LHCN-M2 (cell line): ENCODE measurements at places on chromosomes 7 and 10. TPM values are rescaled to one million over a fixed set of nuclear protein-coding genes. Genes with fewer than 3 reads are reported as not detected.

Gene AUTS2
- total RNA-seq = 3.0 and 4.6 TPM in 2 replicates

Gene KCND2
- total RNA-seq = 0.34 TPM in 1 of 2 replicates, not detected in the other

Gene TRPV5
- not detected in 2 replicates for total RNA-seq

Gene EN2
- 0.19 and 0.69 TPM in 2 replicates for total RNA-seq

Gene DOCK4
- 6.3 and 13.7 TPM in 2 replicates for total RNA-seq

Gene ANKRD7
- 1.5 and 3.6 TPM in 2 replicates for total RNA-seq

Gene TUBAL3
- not detected in 2 replicates for total RNA-seq

Gene CPA4
- 90.5 and 118 TPM in 2 replicates for total RNA-seq

Gene NUTM2D
- total RNA-seq = 0.90 and 1.4 TPM in 2 replicates

DNA sequence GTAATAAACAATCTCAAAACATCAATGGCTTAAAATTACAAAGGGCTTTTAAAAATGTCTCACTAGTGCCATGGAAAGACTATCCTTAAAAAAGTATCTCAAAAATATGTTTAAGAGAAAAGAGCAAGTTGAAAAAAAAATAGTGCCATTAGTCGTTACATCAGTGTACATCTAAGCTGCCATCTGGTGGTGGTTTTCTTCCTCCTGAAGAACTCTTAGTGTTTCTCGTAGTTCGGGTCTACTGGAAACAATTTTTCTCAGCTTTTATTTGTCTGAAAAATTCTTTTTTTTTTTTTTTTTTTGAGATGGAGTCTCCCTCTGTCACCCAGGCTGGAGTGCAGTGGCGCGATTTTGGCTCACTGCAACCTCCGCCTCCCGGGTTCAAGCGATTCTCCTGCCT is 5.9 kb upstream of the GARIN1A start:
- peak; percentile 25 for DNase-seq

DNA sequence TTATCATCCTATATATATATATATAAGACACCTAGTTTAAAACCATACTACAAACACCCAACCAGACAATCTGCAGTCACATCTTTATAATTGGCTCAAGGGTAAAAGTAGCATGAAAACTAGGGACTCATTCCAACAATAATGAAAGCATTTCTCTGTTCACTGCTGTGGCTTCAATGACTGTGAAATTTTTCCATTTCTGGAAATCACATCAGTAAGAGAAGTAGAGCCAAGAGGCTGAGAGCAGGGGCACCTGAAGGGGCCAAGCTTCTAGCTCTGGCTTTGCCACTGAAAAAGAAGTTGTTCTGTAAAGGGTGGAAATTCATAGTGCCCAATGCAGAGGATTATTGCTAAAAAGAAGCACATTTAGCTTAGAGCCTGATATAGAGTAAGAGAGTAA is 158.6 kb upstream of the GLI3 start:
- no peak for DNase-seq

- no peak for DNase-seq
Observed at GRCh38 chr10:77793831-77794230, 132.7 kb downstream of the DLG5 start.

DNA sequence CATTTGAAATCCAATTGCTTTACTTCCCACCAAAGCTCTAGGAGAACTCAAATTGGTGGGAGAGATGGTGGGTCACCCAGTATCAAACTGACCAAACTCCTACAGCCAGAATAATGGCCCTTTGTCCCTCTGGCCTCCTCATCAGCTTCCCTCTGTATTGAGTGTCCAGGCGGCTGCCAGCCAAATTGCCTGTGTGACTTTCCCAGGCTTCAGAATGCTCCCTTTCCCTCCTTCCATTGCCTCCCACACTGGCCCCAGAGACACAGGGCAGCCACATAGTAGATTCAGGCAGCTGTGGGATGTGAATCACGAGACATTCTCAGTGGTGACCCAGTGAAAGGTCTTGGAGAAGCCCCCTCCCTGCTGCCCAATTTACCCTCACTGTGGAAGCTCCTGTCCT is 12.7 kb upstream of the VDAC2 start:
- no peak for DNase-seq

DNA sequence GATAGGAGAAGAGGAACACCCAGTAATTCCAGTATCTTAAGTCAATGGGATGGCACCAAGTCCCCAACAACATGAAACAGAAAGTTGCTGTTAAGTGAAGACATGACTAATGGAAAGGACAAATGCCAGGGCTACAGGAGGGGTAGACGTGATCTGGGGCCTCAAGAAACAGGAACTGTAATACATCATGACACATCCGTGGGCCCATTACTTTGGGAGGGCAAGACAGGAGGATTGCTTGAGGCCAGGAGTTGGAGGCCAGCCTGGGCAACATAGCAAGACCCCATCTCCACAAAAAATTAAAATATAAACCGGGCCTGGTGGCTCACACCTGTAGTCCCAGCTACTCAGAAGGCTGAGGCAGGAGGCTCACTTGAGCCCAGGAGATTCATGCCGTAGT is 408.6 kb upstream of the PRKCQ start:
- DNase-seq = no peak

DNA sequence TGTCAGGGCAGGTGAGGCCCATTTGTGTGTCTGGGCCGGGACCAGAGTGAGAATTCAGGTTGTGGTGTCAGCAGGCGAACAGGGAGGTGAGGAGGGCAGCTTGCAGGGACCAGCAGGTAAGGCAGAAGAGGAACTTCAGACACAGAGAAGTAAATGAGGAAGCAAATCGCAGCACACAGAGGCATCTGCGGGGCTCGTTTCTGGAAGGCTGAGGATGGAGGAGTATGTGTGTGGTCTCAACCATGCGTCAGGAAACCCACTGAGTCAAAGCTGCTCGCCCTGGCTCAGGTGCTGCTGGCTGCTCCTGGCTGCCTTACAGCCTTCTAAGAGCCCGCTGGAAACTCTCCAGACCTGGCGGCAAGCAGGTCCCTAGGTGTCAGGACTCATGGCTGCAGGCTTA is 26.9 kb upstream of the PITRM1 start:
- DNase-seq = no peak

DNA sequence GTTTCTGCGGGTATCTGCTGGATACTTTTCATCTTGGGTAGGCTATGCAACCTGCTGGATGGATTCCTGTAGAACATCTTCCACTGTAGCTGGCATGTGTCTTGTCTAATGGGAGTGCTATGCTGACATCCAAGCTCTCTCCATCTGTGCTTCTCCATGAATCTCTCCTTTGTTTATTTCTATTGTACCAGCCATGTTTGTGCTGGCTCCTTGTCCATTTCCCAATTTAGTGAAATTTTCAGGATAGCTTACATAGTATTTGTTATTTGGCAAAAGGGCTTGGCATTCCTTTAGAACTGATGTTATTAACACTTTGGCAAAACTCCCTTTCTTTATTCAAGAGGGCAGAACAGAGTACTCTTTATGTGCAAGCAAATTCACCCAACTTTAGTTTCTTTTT is 198.0 kb downstream of the CSTF2T start:
- no peak for DNase-seq

GRCh38 chr10:27687743-27688142 is 57.9 kb downstream of the MKX start:
- no peak for DNase-seq

GRCh38 chr7:57685418-57685817 is 235.4 kb downstream of the ZNF716 start:
- DNase-seq = no peak

- DNase-seq = no peak
Observed at GRCh38 chr10:47165711-47166404, 134.1 kb upstream of the GDF10 start.

GRCh38 chr7:130505753-130506152 is 13.9 kb downstream of the MEST start:
- DNase-seq = no peak

DNA sequence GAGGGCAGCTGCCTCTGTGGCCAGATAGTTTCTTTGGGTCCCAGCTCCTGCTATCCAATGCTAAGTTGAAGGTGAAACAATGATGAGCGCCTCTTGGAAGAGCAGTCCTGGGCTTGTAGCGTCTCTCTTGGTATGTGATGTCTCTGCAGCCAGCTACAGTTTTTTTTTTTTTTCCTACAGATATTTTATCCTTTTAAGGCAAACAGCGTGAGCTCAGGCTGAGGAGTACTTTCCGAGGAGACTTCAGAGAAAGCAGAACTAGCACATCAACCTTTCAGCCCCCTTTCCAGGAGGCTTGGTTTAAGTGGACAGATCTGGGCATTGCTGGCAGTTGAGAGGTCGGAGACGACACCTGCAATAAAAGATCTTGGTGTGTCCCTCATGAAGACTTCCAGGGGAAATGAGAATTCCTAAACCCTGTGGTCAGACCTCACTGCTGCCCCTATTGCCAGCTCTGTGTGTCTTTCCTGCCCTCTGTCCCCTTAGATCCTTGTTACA is 9.1 kb downstream of the PRKG1 start:
- peak; percentile 23 for DNase-seq

DNA sequence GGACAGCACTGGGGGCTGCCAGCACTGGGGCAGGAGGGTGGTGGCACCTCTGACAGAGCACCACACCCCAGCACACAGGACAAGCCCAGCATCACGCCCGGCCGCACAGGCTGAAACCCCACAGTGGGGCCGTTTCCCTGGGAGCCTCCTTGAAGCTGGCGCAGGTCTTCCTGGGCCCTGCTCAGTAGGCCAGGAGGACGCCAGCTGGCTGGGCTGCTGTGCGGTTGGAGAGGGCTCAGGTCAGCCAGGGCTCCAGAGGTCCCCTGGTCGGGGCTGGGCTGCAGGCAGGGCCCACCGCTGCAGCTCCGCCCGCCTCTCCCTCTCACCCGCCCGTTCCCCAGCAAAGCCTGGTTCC is 137.3 kb downstream of the TCERG1L start:
- no peak for DNase-seq

GRCh38 chr7:1567896-1568510 is 1.8 kb downstream of the PSMG3 start:
- DNase-seq = peak; percentile 99

DNA sequence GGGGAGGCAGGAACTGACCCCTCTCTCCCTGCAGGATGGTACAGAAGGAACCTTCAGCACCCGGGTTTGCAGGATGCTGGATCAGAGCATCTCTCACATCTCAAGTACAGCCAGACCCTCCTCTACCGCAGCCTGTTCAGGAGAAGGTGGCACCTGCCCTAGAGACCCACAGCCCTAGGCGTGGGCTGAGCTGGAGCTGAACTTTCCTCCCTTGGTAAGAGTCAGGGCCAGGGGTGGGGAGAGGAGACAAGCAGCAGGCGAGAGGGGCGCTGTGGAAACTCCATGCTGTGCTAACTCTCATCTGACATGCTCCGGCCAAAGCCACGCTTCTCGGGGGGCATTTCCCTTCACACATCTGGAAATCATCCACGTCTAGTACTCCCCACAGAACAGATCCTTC is 154.4 kb downstream of the DIP2C start:
- no peak for DNase-seq

GRCh38 chr10:19877466-19878255 is 61.4 kb downstream of the PLXDC2 start:
- no peak for DNase-seq

GRCh38 chr7:28483908-28484605 is 71.7 kb downstream of the CREB5 start:
- DNase-seq = peak; percentile 56

GRCh38 chr10:49761201-49761788 is 828 bp downstream of the OGDHL start:
- no peak for DNase-seq

GRCh38 chr7:70156057-70156456 is 557.8 kb downstream of the AUTS2 start:
- DNase-seq = peak; percentile 41

DNA sequence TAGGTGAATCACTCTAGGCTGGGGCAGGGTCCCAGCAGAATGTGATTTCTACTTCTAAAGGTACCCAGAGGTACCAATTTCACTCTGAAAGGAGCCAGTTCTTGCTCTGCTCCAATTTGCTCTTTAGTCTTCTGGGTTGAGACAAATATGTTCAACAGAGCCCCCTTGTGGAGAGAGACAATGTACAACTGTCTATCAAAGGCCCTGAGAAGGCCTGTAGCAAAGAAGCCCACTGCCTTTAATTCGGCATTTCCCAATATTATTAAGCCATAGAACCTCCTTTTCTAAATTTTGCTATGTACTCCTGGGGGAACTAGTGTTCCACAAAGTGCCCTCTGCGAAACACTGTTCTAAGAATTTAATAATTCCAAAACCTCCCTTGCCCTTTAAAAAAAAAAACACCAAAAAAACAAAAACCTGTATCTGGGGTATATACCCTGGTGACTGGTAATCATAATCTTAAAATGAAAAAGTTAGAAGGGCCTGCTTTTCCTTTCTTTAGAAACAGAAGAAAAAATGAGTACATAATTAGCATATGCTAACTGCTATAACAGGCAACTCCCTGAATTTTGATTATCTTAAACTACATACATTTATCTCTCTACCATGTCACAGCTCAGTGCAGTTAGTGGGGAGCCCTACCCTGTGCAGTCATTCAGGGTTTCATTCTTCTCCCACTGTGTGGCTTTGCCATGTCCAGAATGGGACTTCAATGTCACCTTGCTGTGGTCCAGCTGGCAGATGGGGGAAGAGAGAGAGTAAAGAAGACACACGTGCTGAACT is 160.9 kb upstream of the BMPER start:
- peak; percentile 56 for DNase-seq

DNA sequence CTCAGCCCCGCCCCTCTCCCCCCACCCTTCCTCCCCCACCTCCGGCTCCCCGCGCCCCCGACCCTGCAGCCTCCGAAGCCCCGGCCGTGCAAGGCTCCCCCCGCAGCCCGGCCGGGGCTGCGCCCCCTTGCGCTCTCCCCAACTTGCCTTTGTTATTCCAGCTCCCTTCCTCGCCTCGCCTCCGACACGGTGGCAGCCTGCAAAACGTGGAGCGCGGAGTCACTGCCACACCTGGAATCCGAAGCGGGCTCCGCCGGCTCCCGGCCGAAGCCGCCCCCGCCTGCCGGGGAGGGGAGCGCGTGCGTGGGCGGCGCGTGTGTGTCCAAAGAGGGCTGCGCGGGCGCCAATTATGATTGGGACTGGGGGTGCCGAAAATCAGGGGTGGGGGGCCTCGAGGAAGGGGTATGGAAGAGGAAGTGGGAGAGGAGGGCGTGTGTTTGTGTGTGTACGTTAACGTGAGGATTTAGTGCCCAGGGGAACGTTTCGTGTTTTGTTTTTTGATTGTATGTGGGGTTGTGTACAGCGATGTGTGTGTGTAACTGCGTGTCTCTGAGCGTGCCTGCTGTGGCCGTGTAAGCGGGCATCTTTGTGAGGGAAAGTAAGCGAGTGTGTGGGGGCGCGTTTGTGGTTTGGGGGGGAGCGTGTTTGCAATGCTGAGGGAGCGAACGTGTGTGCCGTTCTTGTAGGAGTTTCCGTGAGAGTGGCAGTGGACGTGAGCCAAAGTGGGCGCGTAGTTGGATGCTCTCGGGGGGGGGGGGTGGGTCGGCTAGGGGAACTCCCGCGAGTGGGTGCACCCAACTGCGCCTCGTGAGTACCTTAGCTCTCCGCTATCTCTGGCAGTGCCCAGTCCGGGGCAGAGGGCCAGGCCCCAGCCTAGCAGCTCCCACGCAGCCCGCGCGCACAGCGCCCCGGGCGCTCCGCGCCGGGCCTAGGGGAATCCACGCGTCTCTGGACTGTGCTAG is 1.2 kb upstream of the ZMIZ1 start:
- peak; percentile 82 for DNase-seq
